Chondrocyte (in vitro differentiated cells): ENCODE measurements at places on chromosomes 11 and 22. TPM values are rescaled to one million over a fixed set of nuclear protein-coding genes. Genes with fewer than 3 reads are reported as not detected.

The PATE4 gene
- not detected in 3 replicates for total RNA-seq

DNA sequence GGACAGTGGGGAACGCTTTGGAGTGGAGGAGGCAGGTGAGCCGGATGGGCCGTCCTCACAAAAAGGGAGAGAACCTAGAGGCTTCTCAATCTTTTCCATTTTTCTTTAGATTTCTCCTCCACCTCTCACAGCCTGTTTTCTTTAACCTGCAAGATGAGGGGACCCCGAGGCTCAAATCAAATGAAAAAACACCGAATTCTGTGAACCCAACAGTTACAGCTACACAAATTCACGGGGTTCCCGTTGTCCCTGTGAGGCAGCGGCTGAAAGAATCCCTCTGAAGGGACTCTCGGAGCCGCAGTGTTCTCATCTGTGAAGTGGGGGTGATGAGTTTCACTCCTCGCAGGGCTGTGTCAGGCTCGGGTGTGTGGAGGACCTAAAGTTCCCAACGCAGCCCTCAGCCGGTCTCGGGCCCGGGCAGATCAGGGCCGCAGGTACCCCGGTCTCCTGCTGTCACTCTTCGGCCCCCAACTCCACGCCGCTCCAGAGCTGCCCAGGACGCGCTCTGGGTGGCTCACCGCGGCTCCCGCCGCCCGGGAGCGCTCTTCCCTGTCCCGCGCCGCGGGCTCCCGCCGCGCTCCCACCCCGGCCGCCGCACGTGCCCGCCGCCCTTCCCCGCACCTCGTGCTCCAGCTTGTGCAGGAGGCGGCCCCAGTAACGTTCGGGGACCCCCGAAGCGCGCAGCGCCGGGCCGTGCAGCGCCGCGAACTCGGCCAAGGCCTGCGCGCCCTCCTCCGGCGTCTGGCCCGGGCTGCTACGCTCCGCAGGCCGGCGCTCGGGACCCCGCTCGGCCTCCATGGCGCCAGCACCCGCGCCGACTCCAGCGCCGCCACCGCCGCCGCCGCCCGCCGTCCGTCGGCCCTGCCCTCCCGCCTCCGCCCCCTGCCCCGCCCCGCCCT is at the start of gene TTLL12:
Gene TTLL12 (minus strand): TSS at position 863 of the 899 bp plus-strand sequence. CDS start 65 bp downstream, at position 798.
- DNase-seq: peak; percentile 69

GRCh38 chr22:33747576-33748180 is 172.6 kb downstream of the LARGE1 start:
- no peak for DNase-seq

The ZNF280A gene
- not detected in 3 replicates for total RNA-seq

GRCh38 chr11:12871788-12872321 is 137.3 kb upstream of the RASSF10 start:
- DNase-seq: no peak

- DNase-seq: no peak
These were observed 205.9 kb downstream of the ST3GAL4 start for GRCh38 chr11:126561327-126561893.

The REXO2 gene
- 151 to 183 TPM (median 178 TPM) in 3 replicates for total RNA-seq

GRCh38 chr22:48197189-48197690 is 1434.8 kb downstream of the TBC1D22A start:
- no peak for DNase-seq

GRCh38 chr11:72098741-72099140 is 4.4 kb downstream of the LAMTOR1 start:
- DNase-seq: no peak

DNA sequence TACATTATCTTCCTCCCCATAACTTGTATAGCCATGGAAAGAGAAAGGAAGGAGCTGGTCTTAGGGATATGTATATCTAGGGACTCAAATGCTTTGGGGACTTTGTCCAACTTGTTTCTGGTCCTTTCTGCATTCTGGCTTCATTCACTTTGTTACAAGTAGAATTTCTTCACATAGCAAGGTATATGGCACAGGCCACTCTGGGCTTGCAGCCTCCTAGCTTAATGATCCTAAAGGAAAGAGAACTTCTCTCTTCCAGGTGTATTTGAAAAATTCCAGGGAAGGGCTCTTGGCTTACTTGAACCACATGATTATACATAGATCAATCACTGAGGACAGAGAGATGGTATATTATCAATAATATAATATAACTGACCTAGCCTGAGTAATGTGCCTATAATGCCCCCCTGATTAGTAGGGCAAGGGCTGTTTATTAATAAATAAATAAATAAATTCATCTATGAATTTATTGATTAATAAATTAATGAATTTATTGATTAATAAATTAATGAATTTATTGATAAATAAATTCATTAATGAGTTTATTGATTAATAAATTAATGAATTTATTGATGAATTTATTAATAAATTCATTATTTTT is 48.2 kb upstream of the CEP295 start:
- no peak for DNase-seq

The KCNJ5 gene
- 0.15 to 0.18 TPM in 2 of 3 replicates, not detected in the other for total RNA-seq

- DNase-seq: no peak
These were observed 74.7 kb upstream of the VPREB1 start for GRCh38 chr22:22169923-22170322.

DNA sequence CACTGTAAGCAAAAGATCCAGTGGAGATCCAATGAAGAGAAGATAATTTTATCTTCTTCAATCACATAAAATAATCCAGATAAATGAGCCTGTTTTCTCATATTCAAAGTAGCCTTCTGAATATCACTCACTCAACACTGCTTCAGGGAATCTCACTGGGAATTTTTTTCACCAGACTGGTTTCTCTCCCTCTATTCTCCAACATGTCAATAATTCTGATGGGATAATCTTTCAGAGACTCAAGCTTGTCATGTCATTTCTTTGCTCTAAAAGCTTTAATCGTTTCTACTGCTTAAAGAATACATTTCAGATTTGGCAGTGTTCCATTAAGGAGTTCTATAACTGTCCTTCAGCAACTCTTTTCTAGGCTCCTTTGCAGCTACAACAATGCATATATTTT is 16.3 kb downstream of the CNTN5 start:
- DNase-seq: no peak

The DSCAML1 gene
- not detected in 3 replicates for total RNA-seq

GRCh38 chr11:76798202-76798581 is 15.0 kb downstream of the TSKU start:
- DNase-seq: no peak

The LDLRAD3 gene
- total RNA-seq: 7.4 to 14.8 TPM (median 8.6 TPM) in 3 replicates

The SEPTIN3 gene
- 0.87 to 0.92 TPM (median 0.92 TPM) in 3 replicates for total RNA-seq

The MYBPC3 gene
- total RNA-seq: not detected in 3 replicates

The PCNX3 gene
- 32.6 to 57.7 TPM (median 36.3 TPM) in 3 replicates for total RNA-seq

GRCh38 chr22:31289344-31289743 is 2.9 kb downstream of the PIK3IP1 start:
- peak; percentile 60 for DNase-seq
